ENCODE measurements at places on chromosomes 5 and 9.

GRCh38 chr5:143435210-143435657, 31.7 kb upstream of the NR3C1 start:
- DNase-seq, result no peak

GRCh38 chr9:93574091-93574899, 2.1 kb upstream of the PHF2 start:
- DNase-seq, result no peak

DNA sequence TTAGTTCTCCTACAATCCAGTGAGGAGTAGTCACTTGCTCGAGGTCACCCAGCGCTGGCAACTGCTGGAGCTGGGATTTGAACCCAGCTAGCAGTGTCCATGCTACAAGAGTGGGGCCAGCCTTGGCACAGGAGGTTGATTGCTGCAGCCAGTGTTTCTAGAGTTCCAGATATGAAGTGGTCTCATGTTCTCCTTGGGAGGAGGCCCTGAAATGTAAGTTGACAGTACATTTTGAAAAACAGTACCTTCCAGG, 802 bp downstream of the CCDC107 start:
- DNase-seq, result no peak

DNA sequence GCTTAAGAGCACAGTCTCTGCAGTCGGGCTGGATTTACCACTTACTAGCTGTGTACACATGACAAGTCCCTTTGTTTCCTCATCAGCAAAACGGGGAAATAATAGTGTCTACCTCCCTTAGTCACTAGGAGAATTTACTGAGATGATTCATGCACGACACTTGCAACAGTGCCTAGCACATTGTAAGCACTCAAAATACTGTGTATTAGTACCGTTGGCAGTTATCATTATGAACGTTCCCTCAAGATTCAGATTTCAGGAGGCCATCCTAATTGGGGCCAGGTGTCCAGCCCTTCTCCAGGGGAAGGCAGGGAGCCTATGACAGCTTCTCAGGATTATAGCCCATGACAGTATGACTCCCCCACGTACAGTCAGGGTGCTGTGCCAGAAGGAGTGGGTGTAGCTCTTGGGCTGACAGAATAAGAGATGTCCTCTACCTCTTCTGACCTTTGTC, 164.3 kb downstream of the DOCK2 start:
- DNase-seq, result no peak

GRCh38 chr5:9596824-9597223, 33.3 kb downstream of the TAS2R1 start:
- DNase-seq, result no peak

DNA sequence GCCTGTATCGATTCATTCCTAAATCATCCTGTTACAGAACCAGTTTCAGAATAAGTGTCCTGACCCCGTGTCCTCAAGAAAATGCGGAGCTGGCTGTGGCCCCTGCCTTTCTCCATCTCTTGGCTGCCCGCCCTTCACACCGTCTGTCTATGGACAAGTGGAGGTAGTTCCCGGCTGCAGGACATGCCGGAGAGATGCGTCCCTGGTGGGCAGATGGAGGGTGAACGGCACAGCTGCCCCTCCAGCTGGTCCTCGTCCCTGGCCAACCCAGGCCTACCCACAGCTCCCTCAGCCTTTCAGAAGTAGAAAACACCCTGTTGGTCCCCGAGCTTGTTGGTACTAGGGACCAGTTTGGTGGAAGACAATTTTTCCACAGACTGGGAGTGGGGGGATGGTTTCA, 14.8 kb upstream of the EXOC3 start:
- DNase-seq, result no peak

- no peak for DNase-seq
These were observed 279.0 kb downstream of the AOPEP start for GRCh38 chr9:95005278-95006143.

- DNase-seq, result no peak
These were observed 156.5 kb upstream of the NFIL3 start for GRCh38 chr9:91580136-91580535.

GRCh38 chr9:92760070-92760469, 4.6 kb downstream of the BICD2 start:
- DNase-seq, result no peak

DNA sequence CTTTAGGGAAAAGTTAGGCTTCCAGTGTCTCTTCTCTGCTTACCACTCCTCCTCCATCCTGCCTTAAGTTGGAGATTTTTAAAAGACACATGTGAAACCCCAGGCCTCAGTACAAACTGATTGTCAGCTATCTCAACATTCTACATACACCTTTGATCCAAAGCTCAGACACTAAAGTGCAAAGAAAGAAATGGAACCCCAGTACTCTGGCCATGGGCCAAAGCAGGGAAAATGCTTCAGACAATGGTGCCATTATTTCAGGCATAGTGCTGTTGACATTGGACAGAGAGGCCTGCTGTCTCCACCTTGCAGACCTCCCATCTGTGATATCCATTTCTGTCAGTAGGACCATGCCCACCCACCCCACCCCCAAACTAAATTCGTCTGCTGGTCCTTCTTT, 49.1 kb downstream of the G3BP1 start:
- DNase-seq, result no peak

- DNase-seq, result no peak
These were observed 153.4 kb upstream of the POU5F2 start for GRCh38 chr5:93894601-93895354.

DNA sequence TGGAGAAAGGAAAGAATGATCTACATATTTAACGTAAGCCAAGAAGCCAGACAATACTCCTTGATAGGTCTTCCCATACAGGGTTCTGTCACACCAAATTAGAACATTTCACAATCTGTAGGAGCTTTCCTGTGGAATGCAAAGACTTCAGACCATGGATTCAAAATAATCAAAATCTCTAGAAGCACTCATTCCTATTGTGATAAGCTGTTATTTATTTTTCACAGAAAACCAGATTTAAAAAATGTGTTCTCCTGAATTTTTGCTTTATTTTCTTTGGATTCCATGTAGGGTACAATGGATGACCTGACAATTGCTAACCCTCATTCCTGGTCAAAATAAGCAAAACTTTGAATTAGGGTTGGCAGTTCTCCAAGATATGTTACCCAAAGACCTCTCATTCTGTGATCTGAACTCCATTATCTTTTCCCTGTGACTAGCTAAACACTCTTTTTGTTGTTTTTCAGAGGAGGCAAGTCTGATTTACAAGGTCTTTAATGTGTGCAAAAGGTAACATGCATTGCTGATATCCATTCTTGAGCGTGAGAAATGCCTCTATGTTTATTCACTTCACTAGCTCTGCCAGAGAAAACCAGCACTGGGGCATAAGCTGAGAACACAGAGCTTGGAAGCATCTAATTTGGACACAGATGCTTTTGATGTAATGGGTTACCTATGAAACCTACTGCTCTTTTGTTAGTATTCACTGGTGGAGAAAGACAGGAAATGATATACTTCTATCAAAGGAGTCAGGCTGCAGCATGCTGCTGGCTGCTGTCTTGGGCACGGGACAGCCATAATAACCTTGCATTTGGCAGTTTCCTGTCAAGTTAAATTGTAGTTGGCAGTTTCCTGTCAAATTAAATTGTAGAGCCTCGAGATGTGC, 31.4 kb downstream of the ACTBL2 start:
- DNase-seq, result no peak

DNA sequence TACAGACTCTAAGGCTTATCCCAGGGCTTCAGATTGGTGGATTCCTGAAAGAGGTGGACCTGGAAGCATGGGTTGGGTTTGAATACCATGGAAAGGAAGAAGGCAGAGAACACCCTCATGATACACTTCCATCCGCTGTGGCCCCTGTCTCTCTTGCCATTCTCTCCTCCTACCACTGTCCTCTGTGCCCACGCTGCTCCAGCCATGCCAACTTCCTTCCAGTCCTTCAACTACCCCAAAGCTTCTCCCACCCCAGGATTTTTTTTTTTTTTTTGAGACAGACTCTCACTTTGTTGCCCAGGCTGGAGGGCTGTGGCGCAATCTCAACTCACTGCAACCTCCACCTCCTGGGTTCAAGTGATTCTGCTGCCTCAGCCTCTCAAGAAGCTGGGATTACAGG, 1.7 kb upstream of the SPARC start:
- DNase-seq, result no peak

- no peak for DNase-seq
These were observed 1.2 kb downstream of the SRFBP1 start for GRCh38 chr5:121962958-121963357.

GRCh38 chr5:1778138-1779020, 21.3 kb downstream of the MRPL36 start:
- no peak for DNase-seq

- no peak for DNase-seq
These were observed 1.6 kb upstream of the DHFR start for GRCh38 chr5:80656425-80656824.

DNA sequence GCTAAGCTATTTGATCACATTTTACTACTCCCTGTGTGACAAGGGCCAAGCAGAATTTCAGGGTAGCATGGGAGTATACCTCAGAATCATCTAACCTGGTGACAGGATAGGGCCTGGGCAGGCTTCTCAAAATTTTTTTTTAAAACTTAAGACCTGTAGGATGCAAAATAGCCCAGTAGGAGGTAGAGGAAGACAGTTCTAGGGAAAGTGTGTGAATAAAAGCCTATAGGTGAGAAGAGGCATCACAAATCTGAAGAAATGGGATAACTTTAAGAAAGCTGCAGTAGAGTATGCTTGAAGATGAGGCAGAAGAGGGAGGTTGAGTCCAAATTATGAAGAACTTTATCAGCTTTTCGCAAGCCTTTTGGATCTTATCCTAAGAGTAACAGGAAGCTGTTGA, 32.3 kb downstream of the CNTRL start:
- DNase-seq, result peak; percentile 9

GRCh38 chr5:1687301-1687970, 112.2 kb downstream of the MRPL36 start:
- no peak for DNase-seq

DNA sequence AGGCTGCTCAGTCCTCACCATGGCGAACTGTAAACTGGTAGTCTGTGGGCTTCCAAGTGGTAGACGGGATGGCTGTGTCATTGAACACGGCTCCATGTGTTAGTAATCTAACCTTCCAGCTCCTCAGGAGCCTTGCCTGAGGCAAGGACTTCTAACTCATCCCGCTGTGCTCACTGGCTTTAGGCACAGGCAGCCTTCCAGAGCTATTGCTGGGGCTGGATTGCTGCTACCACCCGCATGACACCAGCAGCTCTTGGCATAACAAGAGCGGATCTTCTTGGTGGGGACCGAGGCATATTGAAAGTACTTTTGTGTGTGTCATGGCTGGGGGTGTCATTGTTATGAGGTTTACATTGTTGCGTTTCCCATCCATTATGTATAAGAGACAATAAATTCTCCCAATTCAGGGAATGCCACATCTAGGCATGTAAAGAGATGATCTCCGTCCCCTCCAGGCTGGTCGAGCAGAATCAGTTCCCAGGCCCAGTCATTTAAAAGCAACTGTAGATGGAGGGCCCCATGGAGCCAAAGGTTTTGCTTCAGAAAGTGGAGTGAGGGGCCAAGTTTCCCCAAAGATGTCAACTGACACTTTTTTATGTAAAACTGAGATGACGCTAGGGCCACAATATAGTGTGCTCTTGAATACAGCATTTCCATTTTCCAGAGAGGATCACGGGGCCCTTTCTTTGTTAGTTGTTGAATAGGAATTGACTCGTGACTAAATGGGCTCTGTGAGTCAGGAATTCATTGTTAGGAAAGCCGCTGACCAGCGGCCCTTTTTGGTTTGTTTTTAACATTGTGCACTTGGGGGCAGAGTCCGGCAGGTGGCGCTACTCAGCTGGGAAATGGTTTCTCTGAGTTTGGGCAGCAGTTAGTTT, 759.5 kb downstream of the TAF11L14 start:
- DNase-seq, result peak; percentile 57

DNA sequence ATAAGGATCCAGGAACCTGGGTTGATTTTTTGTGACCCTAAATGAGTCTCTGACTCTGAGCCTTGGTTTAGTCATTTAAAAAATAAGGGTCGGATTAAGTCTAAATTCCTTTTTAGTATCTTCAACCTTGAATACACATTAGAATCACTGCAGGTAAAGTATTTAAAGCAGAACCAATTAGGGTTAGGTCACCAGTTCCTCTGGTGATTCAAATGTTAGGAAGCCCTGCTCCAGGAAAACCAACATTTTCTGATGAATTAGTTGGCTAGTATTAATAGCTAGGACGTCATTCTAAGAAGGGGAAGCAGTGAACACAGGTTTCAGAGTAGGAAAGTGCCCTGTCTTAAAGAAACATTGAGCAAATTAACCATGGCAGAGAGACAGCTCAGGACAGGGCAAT, 31.4 kb upstream of the BRINP1 start:
- no peak for DNase-seq

DNA sequence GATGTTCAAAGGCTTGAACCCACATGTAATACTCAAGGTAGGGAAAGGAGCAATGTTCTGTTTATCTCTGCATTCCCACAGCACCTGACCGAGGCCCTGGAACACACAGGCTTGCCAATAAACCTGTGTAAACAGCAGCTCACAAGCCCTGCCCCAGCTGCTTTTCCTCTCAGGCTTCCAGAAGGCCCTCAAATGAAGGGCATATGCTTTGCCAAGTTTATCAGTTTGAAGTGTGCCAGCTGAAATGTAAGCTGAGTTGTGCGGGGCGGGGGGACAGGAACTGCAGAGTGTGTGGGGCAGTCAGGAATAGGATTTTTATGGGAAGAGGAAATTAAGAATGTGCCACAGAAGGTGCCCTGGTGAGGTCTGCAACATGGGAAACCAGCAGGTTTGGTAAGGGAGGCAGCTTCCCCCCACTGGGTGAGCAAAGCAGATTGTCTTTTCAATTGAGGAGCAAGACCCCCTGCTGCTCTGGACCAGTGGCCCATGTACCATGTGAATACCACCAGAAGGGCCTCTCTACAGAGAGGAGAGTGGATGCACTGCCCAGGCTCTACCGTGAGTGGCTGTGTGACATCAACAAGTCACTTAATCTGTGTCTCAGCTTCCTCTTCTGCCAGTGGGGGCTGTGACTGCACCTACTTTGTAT, 194.8 kb downstream of the SPOCK1 start:
- DNase-seq, result no peak

GRCh38 chr5:43300112-43300511, 13.1 kb downstream of the HMGCS1 start:
- DNase-seq, result no peak

DNA sequence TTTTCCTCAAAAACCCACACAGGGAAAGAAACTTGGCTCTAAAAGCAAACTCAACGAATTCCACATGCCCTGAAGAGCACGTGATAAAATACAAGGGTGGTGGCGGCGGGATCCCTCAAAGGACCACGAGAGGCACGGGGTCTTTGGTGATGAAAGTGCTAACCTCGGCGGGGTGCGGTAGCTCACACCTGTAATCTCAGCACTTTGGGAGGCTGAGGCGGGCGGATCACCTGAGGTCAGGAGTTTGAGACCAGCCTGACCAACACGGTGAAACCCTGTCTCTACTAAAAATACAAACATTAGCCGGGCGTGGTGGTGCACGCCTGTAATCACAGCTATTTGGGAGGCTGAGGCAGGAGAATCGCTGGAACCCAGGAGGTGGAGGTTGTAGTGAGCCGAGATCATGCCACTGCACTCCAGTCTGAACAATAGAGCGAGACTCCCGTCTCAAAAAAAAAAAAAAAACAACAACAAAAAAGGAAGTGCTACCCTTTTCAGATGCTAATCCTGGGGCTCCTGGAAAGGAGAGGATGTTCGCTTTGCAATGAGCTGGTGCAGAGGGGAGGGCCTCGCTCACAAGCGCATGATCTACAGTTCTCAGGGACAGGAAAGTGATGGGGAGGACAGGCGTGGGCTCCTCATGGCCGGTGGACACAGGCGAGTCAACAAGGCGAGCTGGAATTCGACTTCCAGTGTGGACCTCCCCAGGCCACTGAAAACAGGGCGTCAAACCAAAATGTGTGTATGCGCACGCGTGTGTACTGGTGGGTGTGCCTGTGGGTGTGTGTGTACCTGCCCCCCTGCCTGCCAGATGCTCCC, 54.1 kb downstream of the USP20 start:
- no peak for DNase-seq

GRCh38 chr9:90909225-90909624, 107.6 kb downstream of the SYK start:
- no peak for DNase-seq

Data from iPS DF 6.9 (cell line).